NCI-H748 treated with DMSO at 0.1 percent for 48 hours (cell line): ENCODE measurements at places on chromosomes 2 and 18.

GRCh38 chr2:54420524-54421172 is 35.5 kb upstream of the SPTBN1 start:
- no peak for DNase-seq

DNA sequence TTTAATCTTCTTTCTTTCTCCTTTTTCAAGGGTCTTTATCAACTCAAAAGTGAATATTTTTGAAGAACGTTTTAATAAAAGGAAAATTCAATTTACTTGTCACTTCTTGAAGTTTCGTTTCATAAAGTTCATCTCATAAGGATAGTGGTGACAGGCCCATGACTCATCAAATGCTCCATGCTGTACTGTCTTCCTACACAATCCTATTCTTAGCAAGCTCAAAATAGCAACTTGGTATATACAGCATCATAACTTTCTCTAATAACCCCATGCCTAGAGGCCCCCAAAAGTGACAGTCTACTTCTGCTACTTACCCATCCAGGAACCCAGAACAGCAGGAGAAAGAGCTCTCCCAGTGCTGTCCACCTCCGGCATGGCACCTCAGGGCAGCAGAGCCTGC is 7.7 kb downstream of the FBXO15 start:
- no peak for DNase-seq

DNA sequence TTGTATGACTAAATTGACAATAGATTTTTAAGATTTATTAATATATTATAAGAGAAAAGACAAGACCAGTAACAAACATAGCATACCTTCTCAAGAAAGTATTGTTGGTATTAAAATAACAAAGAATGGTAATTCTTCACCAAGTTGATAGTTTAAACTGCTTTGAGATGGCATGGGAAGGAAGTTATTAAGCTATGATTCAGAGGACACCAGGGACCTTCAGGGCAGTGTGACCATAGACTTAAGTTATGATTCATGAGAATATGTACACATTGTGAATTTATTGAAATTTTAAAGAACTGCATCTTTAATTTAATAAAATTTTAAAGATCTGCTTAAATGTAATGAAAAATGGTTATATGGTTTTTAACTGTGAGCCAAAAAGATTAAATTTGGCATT is 205.7 kb downstream of the DSEL start:
- no peak for DNase-seq

GRCh38 chr2:185208261-185208660 is 530.3 kb upstream of the FSIP2 start:
- DNase-seq = peak; percentile 70

DNA sequence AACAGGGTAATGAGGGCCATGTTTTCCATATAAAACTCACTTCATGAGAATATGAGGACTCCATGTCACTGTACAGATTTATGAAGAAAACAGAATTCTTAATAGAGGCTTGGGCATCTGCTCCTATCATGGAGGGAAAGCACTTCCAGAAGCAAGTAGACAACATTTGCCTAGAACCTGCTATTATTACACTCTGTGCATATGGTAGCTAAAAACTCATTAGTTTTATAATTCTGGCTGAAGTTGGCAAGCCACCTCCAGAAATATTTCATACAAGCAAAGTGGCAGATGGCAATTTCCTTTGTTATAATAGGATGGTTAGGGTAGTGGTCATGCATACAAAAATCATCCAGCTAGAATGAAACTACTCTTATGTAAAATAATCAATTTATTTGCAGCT is 65.8 kb upstream of the TLK1 start:
- DNase-seq = no peak

GRCh38 chr18:48137374-48138081 is 207.1 kb upstream of the SMAD2 start:
- DNase-seq = no peak

DNA sequence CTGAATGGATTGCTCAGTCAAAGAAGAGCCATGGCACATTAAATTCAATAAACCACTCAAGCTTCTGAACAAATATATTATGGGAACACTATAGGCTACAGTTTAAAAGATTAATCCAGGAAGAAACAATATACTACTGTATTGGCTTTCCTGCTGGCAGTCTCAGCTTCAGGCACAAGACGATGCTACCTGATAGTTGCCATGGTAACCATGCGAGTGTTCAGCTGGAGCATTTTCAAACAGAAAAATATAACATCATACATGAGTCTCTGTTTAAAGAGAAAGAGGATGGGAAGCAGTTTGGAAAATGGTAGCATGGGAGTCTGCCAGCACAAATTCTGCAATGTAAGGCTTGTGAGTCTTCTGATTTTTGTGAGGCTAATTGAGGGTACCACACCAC is 65.9 kb upstream of the CPO start:
- peak; percentile 16 for DNase-seq
